Activated CD4-positive, alpha-beta T cell treated with anti-CD3 and anti-CD28 coated beads, Interleukin-2, amount 10 ng/mL, durations not matched to agents 24 days and 14 days (primary cell): ENCODE measurements at places on chromosomes 5 and 9.

DNA sequence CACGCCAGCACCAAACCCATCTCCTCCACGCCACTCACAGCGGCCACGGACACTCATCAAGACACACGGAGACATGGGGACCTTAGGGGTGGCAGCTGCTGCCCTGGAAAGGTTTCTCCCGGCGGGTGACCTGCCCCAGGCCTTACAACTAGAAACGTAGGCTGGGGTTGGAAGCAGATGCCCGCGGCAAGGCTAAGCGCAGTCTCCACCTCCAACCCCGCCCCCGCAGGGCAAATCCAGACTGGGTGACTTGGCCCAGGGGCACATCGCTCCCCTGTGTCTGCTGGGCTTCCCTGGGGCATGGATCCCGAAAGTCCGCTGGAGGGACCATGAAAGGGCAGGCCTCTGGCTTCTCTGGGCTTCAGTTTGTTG, 12.0 kb upstream of the ASS1 start:
- DNase-seq, result no peak

DNA sequence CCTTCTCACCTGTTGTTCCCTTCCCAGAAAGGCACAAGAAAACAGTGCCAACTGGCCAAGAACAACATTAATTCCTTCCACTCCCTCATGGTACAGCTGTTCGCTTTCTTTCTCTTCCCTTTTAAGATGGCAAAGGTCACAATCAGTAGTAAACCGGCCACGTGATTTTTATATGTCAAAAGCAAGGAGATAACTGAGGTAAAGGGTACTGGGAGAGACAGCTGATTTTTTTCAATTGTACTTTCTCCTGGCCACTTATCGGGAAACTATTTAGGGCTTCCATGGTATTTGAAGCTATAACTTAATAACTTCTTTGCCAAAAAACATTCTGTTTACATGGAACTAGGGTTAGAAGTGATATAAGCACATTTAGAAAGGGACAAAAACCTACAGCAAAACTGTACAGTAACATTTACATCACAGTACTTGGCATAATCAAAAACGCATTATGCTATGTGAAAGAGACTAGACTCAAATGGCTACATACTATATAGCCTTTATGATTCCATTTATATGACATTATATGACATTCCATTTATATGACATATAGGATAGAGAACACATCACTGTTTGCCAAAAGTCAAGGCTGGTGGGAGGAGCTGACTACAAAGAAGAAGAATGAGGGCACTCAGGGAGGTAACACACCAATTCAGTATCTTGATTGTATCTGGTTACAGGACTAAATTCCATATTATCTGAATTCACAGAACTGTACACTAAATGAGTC, 24.8 kb downstream of the PLPP1 start:
- DNase-seq, result peak; percentile 34

- DNase-seq, result no peak
Observed at GRCh38 chr9:129323376-129323998, 145.4 kb upstream of the IER5L start.

DNA sequence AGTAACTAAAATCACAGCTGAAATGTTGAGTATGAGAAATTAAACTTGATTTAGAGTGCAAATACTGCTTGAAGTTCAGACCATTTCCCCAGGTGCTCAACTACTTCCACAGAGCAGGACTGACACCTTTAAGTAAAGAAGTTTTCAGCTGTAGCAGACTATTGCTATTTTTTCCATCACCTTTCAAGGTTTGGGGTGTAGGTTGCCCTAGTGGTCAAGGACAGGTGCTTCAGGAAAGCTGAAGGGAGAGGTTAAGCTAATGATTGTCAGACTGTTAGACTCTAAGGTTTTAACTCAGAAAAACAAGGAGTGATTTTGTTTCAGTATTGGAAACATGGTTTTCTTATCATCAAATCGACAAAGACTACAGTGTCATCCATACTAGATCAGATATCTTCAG, 162.1 kb downstream of the CCDC192 start:
- DNase-seq, result no peak

- no peak for DNase-seq
Observed at GRCh38 chr5:124544366-124545055, 201.9 kb downstream of the ZNF608 start.
